Stimulated activated CD4-positive, alpha-beta T cell treated with anti-CD3 and anti-CD28 coated beads, Interleukin-1b, Interleukin-23, amount 100 ng/mL, for 4 hours (primary cell): ENCODE measurements at places on chromosomes 11 and 22.

GRCh38 chr11:48066881-48067800, 86.8 kb downstream of the PTPRJ start:
- DNase-seq: no peak

GRCh38 chr11:99535819-99536218, 515.1 kb downstream of the CNTN5 start:
- DNase-seq: no peak

GRCh38 chr11:35272391-35272902, 133.5 kb downstream of the CD44 start:
- no peak for DNase-seq

- no peak for DNase-seq
These were observed 92.9 kb downstream of the RPS6KA4 start for GRCh38 chr11:64451856-64452255.

- DNase-seq: no peak
These were observed 348.5 kb downstream of the TBC1D22A start for GRCh38 chr22:47110817-47111443.

GRCh38 chr11:119336744-119337469, 2.6 kb downstream of the RNF26 start:
- no peak for DNase-seq

DNA sequence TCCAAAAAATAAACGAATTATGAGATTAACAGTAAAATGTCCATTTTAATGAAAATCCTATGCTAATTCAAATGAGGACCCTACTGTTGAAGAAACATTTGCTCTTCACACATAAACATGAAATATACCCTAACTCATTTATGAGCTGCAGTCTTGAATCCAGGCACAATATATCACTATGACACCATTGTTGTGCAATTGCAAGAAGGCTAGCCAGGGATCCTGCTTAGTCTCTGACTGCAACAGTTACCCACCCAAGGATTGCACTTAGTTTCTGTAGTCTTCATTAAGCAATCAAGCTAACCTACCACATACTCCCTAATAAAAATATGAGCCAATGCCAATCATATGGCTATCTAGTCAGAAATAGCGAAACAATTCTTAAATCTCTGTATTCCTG, 981.0 kb upstream of the FAT3 start:
- DNase-seq: no peak

GRCh38 chr11:114291381-114291780, 4.8 kb upstream of the NNMT start:
- DNase-seq: no peak

DNA sequence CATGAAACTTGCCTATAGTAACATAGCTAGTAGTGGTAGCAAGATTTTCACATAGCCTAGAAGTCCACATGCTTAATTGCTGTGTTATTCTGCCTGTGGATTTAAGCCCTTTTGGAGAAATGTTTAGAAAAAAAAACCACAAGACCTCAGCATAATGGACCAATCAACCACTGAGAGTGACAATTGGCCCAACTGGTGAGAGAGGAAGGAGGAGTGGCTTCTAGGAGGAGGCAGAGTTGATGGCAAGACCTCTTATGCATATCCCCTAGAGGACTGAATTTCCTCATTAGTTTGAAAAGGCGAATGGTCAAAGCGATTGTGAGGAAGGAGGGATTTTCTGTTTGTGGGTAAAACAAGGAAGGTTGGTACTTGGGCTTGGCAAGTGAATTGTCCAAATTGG, 30.6 kb downstream of the NNMT start:
- DNase-seq: no peak

DNA sequence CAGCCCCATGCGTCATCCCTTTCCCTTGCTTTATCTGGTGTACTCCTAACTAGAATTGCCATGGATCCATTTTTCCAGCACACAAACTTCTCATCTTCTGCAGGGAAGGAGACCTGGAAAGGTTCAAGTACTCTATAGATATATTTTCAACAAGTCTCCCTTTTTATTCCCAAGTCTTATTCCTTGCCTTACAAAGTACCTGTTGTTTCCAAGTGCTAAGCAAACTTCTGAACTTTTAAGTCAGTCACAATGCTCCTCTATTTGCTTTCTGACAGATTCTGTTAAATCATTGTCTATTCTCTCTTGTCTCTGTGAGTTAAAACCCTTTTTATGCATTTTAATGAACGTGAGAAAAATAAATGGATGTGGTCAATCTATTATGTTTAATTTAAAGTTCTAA, 20.4 kb downstream of the CCDC73 start:
- DNase-seq: no peak
